ENCODE measurements at places on chromosomes 7 and 10. TPM values are rescaled to one million over a fixed set of nuclear protein-coding genes. Genes with fewer than 3 reads are reported as not detected.

The UFSP1 gene
- 4.1 TPM for total RNA-seq

The MCM10 gene
- 1.2 TPM for total RNA-seq

The SLC26A5 gene
- total RNA-seq: not detected

The AKR1E2 gene
- 13.9 TPM for total RNA-seq

The ING3 gene
- total RNA-seq: 11.7 TPM

The THNSL1 gene
- 2.3 TPM for total RNA-seq

The DGKI gene
- 4.0 TPM for total RNA-seq

The LANCL2 gene
- total RNA-seq: 16.1 TPM

The ACSM6 gene
- total RNA-seq: not detected

The LDB3 gene
- under 0.01 TPM for total RNA-seq

The FMC1 gene
- total RNA-seq: 16.6 TPM

The ST8SIA6 gene
- not detected for total RNA-seq

The UCMA gene
- total RNA-seq: not detected

The AGR2 gene
- total RNA-seq: not detected

The LBX1 gene
- not detected for total RNA-seq

The SKIDA1 gene
- 0.28 TPM for total RNA-seq

The NEBL gene
- total RNA-seq: under 0.01 TPM

The OPALIN gene
- not detected for total RNA-seq

The CDK1 gene
- total RNA-seq: 2.6 TPM

The RNF32 gene
- total RNA-seq: 1.1 TPM

The SLC29A4 gene
- total RNA-seq: 3.8 TPM

The HYAL4 gene
- total RNA-seq: not detected

The POLR2J2 gene
- total RNA-seq: 3.9 TPM

The MLXIPL gene
- total RNA-seq: 0.37 TPM

The LHFPL3 gene
- total RNA-seq: not detected

The ITGB8 gene
- 47.1 TPM for total RNA-seq

The GATA3 gene
- not detected for total RNA-seq

The EEPD1 gene
- 6.8 TPM for total RNA-seq
